ENCODE measurements at places on chromosomes 3 and 15.

DNA sequence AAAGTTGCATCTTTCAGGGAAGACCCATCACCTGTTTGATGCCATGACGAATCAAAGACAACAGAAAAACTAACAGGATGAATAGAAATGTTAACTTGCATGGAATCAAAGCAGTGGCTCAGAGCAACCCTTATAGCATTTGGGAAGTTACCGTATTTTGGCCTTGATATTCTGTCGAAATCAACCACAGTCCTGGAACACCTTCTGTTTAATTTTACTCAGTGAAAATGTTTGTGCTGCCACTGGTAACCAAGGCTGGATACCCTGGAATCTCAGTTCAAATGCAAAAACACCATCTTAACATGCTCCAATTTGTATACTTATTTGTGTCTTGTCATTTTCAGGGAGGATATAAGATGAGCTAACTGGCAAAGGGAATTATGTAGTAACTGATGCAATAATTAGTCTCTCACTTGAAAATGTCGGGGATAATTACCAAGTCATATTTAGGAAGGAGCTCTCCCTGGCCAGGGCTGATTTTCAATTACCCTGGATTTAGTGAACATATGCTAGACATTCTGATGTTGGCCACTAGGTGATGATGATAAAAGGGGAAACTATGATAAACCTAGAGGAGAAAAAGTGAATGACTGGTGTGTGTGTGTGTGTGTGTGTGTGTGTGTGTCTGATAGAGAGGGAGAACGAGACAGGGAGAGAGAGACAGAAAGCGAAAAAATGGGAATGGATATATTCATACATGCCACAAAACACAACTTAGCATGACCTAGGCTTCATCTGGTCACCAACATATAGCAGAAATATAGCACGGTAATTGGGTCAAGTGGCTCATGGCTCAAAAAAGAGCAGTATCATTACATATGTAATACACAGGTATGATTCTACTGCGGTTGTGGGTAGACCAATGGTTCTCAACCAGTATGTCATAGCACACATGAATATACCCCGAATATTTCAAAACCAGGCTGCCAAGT is 19.0 kb upstream of the PRICKLE2 start:
- DNase-seq = no peak

- DNase-seq = peak; percentile 37
Measured at GRCh38 chr15:62624547-62625378, 417.8 kb upstream of the TPM1 start.

- no peak for DNase-seq
Measured at GRCh38 chr15:67422296-67422695, 98.6 kb upstream of the C15orf61 start.

GRCh38 chr3:186669378-186670084 is 3.7 kb downstream of the HRG start:
- DNase-seq = no peak

DNA sequence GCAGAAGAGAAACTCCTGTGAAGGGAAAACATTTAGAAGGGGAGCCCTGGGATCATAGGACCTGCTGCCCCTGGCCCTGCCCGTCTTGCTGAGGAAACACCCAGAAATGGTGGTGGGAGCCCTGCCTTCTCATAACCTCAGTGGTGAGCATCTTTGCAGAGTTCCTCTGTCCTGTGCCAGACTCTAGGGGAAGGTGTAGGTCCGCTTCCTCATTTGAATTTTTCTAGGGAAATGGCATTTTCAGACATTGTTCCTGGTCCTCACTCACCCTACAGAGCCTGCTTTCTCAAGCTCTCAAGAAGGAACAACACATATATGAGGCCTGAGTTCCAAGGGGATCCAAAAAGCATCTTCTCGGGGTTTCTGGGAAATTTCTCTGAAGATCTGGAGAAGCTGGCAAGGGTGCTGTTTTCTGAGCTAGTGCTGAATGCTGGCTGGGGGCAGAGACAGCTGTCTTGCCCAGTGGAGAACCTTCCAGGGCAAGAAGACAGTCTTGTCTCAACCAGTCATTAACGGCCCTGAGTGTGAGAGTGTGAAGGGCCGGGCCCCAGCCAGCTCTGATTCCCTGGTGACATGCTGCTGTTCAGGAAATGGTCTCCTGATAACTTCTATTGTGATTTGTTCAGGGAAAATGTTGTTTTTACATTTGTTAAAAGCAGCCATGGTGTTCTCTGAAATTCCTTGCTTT is 283.1 kb upstream of the LRRFIP2 start:
- no peak for DNase-seq

DNA sequence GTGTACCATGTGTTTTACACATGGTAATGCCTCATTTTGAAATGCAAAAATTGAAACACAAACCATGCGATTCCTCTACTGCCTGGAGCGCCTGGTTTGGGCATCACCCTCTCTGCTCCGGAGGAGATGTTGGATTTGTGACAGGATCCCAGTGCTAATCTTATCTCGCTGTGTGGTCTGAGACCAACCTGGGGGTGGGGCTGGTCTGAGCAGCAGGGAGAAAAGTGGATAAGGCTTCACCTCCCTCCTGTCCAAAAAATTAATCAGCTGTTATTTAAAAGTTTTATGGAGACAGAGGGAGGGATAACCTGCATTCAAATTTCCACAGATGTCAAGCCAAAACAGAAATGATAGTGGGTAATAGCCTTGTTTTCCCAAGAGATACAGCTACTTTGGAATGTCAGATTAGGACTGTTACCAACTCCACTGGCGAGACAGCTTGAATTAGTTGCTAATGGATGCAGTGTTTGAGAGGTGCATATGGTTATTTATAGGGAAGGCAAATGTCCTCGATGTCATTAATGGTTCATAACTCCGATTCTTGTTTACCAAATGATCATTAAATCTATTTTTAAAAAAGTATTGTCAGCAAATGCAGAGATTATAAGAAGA is 54.0 kb upstream of the SKOR1 start:
- DNase-seq = no peak

- DNase-seq = no peak
Measured at GRCh38 chr3:150521463-150521862, 24.8 kb downstream of the SERP1 start.

GRCh38 chr3:148790370-148790769 is 37.2 kb upstream of the CPB1 start:
- no peak for DNase-seq

- DNase-seq = no peak
Measured at GRCh38 chr15:84653584-84653909, 536 bp downstream of the WDR73 start.

GRCh38 chr3:54649551-54649950 is 278.3 kb downstream of the LRTM1 start:
- DNase-seq = no peak

DNA sequence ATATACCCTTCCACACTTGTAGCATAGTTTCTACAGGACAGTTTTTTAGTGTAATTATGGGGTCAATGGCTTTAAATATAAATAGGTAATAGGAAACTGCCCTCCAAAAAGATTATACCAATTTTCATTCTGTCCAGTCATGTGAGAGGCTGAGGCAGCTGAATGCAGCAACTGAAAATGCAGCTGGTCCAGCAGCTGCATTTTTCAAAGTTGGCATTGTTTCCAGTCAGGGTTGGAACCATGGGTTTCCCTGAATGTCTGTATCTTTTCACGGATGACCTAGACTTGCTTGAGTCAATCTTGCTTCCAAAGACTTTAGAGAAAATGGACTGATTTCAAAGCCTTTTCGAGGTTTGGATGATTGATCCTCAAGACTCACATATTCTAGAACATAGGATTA is 9.9 kb upstream of the KNL1 start:
- DNase-seq = no peak

DNA sequence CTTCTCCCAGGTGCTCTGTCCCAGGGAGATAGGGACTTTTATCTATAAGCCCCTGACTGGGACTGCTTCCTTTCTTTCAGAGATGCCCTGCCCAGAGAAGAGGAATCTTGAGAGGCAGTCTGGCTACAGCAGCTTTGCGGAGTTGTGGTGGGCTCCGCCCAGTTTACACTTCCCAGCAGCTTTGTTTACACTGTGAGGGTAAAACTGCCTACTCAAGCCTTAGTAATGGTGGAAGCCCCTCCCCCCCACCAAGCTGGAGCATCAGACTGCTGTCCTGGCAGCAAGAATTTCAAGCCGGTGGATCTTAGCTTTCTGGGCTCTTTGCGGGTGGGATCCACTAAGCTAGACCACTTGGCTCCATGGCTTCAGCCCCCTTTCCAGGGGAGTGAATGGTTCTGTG is 253.8 kb upstream of the ARL6 start:
- DNase-seq = no peak

- DNase-seq = no peak
Measured at GRCh38 chr3:54736459-54736858, 191.4 kb downstream of the LRTM1 start.
